Activated CD4-positive, CD25-positive, alpha-beta regulatory T cell treated with anti-CD3 and anti-CD28 coated beads, Interleukin-2, amount 50 U/mL, for 72 hours (primary cell): ENCODE measurements at places on chromosomes 13 and 19.

DNA sequence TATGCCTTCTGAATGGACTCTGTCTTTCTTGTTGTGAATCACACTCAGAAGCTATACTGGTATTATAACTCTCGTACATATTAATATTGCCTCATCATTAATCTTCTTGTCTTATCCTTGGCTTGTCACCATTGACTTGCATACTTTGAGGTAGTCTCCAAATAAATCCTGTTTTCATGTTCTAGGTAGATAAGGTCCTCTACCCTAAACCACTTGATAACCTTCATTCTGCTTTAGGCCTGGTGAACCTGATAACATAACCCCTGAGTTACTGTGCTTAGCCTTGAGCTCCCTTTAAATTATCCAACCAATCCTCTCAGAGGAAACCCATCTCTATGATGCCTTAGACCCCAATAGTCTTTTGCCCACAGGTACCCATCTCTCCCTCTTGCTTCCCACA is 1162.3 kb downstream of the SLITRK1 start:
- no peak for DNase-seq

- DNase-seq, result no peak
These were observed 245.0 kb downstream of the ABCC4 start for GRCh38 chr13:95056266-95056665.

DNA sequence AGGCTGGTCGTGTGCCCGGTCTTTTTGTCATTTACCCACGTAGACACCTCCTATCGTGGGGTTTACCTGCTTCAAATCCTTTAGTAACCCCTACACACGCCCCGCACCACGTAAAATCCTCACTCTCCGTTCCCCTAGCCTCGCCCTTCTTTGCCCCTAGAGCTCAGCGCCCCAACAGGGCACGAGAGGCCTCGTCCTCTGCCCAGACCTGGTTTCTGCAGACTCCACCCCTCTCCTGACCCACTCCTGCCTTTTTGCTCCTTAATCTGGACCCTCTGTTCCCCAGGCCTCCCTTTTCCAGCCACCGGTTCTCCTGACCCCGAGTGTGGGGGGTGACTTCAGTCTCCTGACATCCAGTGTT is 412 bp downstream of the ZNF528 start:
- no peak for DNase-seq

DNA sequence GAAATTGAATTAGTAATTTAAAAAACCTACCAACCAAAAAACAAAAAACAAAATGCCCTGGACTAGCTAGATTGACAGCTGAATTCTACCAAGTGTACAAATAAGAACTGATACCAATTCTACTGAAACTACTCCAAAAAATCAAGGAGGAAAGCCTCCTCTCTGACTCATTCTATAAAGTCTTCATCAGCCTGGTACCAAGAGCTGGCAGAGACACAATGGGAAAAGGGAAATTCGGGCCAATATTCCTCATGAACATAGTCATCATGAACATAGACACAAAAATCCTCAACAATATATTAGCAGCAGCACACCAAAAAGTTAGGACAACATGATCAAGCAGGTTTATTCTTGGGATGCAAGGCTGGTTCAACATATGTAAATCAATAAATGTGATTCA is 2667.7 kb upstream of the PCDH20 start:
- no peak for DNase-seq

DNA sequence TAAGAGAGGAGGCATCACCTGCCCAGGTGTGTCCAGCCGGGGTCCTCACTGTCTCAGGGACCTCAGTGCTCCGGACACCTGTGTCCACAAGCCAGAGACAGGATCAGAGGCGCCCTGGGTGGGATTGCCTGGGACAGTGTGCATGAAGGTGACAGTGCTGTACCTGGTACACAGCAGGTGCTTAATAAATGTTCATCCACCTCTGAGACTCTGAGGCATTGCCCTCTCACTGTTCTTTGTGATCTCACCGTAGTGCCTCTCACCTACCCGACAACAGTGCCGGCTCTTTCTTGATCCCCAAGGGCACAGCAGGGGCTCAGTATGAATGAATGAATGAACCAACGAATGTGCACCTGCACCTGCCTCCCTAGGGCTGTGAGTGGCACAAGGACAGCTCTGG is 9.2 kb downstream of the RDH13 start:
- no peak for DNase-seq

- no peak for DNase-seq
These were observed 107.2 kb downstream of the RAB20 start for GRCh38 chr13:110454227-110454859.

DNA sequence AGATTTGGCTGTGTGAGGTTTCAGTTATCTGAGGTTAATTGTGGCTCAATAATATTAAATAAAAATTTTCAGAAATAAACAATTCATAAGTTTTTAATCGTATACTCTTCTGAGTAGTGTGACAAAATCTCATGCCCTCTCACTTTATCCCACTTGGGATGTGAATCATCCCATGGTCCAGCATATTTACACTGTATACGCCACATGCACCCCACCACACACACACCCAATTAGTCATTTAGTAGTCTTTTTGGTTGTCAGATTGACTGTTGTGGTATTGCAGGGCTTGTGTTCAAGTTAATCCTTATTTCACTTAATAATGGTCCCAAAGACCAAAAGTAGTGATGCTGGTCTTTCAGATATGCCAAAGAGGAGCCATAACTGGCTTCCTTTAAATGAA is 66.4 kb upstream of the PCDH9 start:
- DNase-seq, result no peak

DNA sequence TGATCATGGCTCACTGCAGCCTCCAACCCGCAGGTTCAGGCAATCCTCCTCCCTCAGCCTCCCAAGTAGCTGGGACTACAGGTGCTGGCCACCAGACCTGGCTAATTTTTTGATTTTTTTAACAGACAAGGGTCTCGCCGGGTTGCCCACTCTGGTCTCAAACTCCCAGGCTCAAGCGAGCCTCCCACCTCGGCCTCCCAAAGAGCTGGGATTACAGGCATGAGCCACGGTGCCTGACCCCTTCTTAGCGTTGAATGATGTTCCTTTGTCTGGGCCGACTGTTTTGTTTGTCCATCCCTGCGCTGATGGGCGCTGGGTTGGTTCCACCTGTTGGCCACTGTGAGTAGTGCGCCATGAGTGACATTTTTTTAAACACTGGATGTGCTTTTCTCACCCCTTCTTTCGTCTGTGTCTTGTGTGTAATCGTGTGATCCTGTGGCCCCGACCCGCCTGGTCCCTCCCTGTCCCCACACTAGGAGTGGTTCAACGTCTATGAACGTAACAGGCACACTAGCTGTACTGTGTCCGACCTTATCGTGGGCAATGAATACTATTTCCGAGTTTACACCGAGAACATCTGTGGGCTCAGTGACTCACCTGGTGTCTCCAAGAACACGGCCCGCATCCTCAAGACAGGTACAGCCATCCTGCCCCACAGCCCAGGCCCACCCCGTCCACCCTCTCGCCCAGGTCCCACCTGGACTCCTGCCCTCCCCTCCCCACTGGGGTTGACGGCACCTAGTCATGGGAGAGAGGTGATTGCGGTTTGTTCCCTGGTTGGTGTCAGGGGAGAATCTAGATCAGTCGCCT is 15.0 kb upstream of the EMC10 start:
- DNase-seq, result peak; percentile 60

DNA sequence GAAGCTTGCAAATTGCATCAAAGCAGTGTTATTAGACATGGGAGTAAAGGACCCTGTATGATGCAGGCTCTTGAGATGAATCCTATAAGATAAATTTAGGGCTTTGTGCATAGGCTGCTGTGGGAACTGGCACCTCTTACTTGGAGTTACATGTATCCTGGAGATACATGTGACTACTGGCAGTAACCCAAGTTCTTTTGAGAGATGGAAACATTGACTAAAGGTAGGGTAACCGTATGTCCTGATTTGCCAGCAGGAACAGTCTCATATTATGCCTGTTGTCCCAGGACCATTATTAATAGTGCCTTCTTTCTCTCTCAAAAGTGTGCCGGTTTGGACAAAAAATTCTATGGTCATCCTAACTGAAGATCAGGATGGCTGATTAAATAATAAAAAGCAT is 195.4 kb downstream of the LACC1 start:
- DNase-seq, result no peak

DNA sequence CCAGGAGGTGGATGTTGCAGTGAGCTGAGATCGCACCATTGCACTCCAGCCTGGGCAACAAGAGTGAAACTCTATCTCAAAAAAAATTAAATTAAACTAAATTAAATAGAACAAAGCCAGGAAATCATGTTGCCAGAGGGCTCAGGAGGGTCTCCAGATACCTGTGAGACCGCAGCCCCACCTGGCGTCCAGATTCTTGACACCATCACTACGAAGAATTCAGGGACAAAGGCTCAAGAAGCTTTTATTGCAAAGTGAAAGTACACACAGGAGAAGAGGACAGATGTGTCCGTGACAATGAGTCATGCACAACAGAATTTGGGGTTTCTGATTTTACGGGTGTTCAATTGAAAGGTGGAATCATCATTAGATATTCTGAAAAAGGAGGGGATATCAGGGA is 76.6 kb downstream of the STOML3 start:
- DNase-seq, result no peak

DNA sequence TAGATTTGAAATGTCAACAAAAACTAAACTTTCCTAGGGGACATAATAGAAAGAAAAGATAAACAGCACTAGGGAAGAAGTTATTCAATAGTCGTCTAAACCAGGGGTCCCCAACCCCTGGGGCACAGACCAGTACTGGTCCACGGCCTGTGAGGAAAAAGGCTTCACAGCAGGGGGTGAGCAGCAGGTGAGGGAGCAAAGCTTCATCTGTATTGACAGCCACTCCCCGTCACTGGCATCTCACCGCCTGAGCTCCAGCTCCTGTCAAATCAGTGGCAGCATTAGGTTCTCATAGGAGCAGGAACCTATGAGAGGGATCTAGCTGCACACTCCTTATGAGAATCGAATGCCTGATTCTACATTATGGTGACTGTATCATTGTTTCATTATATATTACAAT is 382.7 kb downstream of the MYO16 start:
- no peak for DNase-seq

- DNase-seq, result peak; percentile 60
These were observed 492 bp downstream of the TMEM147 start for GRCh38 chr19:35545855-35546381.

- DNase-seq, result no peak
These were observed 24.4 kb downstream of the EPSTI1 start for GRCh38 chr13:42967660-42968059.

- DNase-seq, result no peak
These were observed 40.7 kb downstream of the IRS2 start for GRCh38 chr13:109745702-109746101.

GRCh38 chr13:23859904-23860303 is 29.3 kb downstream of the MIPEP start:
- DNase-seq, result no peak

DNA sequence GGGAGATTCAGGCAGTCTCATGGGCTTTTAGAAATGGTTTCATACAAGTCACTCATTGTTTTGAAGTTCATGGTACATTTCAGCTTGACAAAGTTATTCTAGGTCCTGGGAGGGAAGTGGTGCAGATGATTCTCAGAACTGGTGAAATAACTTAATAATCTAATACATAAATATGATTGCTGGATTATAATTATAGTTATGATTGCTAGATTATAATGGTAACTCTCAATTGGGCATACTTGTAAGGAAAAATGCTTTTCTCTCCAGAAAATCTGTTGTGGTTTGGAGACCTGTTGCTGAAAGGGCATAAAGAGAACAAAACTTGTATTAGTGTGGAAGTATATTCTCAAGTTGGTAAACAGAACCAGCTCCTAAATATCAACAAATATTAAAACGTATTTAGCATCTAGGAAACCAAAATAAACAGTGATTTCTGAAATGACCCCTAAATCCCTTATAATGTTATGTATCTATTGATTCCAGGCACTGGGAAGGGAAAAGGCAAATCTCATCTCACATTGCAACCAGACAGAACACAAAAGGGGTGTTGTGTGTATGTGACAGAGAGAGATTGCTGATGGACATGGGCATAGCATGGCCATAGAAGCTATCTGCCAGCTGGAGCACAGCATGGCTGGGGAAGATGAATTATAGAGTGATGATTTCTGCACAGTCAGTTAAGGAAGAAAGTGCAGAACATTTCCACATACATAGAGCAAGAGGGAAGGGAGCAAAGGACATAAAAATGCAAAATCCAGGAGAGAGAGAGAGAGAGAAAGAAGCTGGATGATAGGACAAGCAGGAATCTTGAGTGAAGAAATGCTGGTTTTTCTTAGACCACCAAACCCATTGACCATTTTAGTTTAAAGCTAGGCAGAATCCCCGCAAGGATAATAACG is 87.1 kb upstream of the FRY start:
- DNase-seq, result no peak

- no peak for DNase-seq
These were observed 140.7 kb downstream of the KCTD12 start for GRCh38 chr13:76745261-76746200.

- peak; percentile 31 for DNase-seq
These were observed 565.1 kb downstream of the LIG4 start for GRCh38 chr13:107650081-107650701.
